Thoracic aorta (tissue), 2 donors: ENCODE measurements at places on chromosomes 12 and 14. TPM values are rescaled to one million over a fixed set of nuclear protein-coding genes. Genes with fewer than 3 reads are reported as not detected.

DEGS2 gene
- not detected for total RNA-seq

RNF212B gene
- not detected for total RNA-seq

MDM1 gene
- total RNA-seq = 13.4 TPM

GLS2 gene
- total RNA-seq = 0.85 TPM

RFX4 gene
- not detected for total RNA-seq

TAS2R14 gene
- total RNA-seq = 1.9 TPM

JAG2 gene
- 12.0 TPM for total RNA-seq

DIO2 gene
- total RNA-seq = 13.0 TPM

SLC6A15 gene
- not detected for total RNA-seq

ARHGAP9 gene
- 32.5 TPM for total RNA-seq

PAPOLA gene
- total RNA-seq = 81.9 TPM

CCDC196 gene
- not detected for total RNA-seq

DNA sequence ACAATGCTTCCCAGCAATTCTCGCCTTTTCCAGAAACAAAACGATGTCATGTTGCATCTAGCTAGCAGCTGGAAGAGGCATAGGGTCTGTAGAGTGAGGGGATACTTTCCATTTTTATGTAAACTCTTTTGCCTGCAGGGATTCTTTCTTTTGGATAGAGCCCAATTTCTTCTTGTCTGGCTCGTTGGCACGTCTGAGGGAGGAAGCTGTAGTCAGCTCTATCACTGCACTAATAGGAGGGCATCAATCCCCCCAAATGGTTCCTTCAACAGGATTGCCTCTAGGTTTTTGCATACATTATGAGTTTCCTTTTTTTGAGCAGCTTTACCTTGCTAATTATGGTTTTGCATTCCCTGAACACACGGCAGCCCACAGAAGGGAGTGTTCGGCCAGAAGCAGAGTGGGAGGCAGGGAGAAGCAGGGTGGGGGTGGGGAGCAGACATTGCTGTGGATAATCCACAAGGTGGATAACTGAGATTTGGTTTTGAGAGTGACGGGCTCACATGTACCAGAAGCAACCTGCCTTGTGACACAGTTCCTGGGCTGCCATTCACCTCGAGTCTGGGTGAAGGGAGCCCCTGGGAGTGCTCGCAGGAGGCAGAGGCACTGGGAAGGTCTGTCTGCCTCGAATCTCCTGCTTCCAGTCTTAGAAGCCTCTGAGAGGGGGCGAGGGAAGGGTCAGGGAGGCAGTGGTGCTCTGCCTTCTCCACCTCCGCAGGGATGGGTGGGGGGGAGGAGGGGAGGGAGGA, 24.5 kb downstream of the LRTM2 start:
- no peak for DNase-seq

GRCh38 chr12:117567644-117568216, 206.3 kb upstream of the NOS1 start:
- DNase-seq = no peak

DNA sequence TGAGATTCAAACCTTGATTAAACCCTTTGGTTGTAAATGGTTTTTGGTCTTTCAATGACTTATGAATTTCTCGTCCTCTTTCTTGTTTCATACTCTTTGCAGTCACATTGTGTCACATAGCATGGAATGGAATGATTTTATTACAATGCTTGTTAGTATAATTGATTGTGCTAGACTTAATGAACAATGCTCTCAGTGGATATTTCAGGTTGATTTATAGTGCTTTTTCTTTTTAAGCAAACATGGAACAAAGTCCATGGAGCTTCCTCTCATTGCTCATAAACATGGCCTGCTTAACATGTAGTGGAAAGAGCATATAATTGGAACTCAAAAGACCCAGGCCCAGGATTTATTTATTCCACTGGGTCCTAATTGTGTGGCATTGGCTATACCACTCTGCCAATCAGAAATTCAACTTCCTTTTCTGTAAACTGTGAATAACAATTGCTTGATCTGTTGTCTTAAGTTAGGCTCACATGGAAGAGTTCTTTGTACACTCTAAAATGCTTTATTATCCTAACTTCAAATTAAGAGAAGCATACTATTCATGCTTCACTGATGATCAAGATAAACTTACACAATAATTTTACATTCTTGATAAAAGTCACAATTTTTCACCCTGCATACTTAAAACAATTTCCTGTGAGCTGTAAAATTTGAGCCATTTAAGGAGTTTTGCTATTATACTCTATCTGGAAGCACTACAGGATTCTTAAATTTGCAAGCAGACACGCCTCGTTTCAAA, 370.5 kb upstream of the PDE3A start:
- DNase-seq = no peak

GRCh38 chr14:44912041-44912869, 49.5 kb downstream of the KLHL28 start:
- no peak for DNase-seq

- DNase-seq = no peak
Observed at GRCh38 chr12:15868186-15868585, 14.0 kb upstream of the STRAP start.

DNA sequence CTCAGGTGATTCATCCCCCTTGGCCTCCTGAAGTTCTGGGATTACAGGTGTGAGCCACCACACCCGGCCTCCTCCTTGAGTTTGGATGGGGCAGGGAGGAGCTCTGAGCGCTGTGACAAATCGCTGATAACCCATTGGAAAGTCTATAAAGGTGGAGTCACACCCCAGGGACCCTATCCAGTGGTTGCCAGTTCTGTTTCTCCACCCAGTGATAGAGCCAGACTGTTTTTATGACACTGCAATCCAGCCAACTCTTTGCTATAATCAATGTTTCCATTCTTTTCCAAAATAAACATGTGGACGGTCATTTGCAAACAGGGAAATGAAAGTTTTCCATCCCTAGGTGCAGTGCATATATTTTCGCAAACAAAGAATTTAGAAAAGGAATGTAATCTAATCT, 142.0 kb upstream of the PELI2 start:
- no peak for DNase-seq

GRCh38 chr14:81710232-81710845, 176.7 kb upstream of the SEL1L start:
- no peak for DNase-seq

GRCh38 chr12:93968536-93969285, 179.7 kb upstream of the PLXNC1 start:
- no peak for DNase-seq

DNA sequence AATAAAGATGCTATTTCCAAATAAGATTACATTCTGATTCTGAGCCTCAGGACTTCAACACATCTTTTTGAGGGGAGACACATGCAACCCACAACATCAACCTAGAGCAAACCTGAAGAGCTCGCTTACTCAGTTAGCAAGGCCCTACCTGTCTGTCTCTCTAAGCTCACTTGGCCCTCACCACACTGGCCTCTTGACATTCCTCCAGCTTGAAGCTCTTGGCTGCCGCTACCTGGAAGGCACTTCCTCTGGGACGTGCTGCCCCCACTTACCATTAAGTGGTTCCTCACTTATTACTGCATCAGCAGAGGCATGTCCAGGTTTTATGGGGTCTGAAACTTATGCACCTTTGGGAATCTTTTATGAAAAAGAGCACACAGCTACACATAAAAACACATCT, 354.8 kb downstream of the GALC start:
- DNase-seq = no peak

DNA sequence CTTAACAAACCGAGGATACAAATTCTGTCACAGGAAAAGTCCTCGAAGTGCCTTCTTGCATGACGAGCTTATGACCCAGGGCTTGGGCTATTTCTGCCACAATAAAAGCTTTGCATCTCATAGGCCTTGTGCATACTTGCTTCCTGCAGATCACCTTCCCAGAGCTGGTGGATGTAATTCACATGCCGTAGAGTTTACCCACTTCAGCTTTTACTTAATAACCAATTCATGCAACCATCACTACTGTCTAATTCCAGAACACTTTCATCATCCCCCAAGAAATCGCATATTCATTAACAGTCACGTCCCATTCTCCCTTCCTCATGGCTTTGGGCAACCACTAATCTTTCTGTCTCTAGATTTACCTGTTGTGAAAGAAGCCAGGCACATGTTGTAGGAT, 9.0 kb upstream of the BDKRB1 start:
- DNase-seq = no peak

GRCh38 chr12:29316752-29317151, 64.2 kb downstream of the ERGIC2 start:
- DNase-seq = no peak

DNA sequence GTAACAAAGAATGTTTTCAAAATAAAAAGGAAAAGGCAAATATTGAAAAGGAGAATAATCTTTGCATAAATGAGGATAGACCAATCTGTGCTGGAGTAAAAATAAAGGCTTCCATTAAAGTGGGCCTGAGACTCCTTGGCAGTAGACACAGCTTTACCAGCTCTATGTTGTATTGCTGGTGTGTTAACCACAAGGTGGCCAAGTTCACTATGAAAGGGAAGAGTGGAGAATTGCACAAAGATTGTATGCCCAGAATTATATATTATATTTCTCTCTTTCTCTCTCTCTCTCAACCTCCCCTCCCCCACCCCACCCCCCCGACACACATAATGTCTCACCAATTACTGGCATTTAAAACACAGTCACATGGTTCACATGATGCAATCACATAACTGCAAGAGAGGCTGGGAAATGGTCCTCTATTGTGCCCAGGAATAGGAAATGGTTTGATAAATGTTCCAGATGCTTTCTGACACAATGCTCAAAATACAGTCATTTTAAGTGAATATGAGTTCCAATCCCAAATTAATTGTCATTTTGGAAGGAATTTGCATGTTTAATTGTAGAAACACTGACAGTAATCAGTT, 222.6 kb upstream of the SYT1 start:
- DNase-seq = no peak

- no peak for DNase-seq
Observed at GRCh38 chr14:34956931-34957330, 25.9 kb upstream of the SRP54 start.

DNA sequence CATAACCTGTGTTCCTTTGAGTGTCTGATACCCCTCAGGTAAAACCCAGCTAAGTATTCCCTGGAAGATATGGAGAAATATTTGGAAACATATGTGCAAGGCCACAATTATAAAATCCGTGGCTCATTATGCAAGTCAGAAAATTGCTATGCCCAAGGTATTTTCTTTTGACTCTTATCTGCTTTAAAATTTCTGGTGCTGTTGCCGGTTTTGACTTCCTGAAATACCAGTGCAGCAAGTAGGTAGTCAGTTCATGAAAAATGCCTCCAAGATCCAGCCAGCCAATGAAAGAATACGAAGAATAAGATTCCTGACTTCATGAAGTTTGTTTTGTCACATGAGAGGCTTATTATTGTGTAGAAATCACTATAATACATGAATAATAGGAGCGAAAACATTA, 20.2 kb upstream of the FUT8 start:
- no peak for DNase-seq

DNA sequence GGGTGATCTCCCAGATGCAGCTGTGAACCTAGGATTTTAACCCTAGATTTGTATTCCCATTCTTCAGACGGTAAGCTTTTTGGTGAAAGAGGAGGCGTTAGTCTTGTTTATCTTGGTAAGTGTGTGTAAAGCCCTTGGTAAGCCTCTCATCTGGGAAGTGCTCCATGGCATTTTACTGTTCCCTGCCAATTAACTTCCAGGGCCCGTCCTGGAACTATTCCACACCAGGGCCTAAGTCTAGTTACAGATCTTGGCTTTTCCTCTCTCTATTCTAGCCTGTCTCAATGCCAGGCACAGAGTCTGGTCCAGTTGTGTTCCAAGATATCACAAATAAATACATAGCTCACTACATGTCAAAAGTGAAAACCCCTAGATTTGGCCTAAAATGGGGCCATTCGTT, 42.4 kb downstream of the YEATS4 start:
- DNase-seq = no peak

GRCh38 chr12:94397401-94397800, 62.3 kb downstream of the CEP83 start:
- no peak for DNase-seq

DNA sequence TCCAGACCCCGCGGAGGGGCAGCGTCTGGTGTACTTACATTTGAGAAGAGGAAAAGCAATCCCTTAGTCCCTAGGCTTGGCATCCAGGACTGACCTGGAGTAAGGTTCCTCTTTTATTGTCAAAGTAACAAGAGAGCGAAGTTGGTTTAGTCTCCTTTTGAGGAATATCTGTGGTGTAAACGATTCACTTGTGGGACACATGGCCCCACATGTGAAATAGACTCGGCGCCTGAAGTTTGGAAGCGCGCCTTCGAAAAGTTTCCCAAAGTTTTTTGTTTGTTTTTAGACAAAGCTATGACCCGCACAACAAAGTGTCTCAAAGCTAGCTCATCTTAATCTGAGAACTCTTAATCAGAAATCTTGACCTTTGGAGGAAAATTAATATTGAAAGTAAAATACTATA, 744 bp downstream of the STYX start:
- no peak for DNase-seq

DNA sequence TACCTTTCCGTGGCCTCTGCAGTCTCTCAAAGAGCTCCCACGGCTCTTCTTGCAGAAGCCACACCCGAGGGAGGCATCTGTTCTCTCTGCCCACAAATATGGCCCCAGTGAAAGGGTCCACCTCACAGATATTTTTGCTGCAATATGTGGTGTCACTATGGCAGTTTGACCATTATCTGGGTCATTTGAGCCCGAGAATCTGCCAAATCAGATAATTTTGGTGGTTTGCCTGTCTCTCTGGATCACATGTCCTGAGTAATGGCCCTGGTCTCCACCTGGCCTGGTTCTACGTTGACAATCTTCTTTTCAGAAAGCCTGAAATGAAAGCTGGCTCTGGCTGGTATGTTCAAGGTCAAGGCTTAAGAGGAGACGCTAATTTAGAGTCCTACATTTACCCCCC, 5.7 kb upstream of the WSCD2 start:
- DNase-seq = no peak
